ENCODE measurements at places on chromosomes 4 and X. TPM values are rescaled to one million over a fixed set of nuclear protein-coding genes. Genes with fewer than 3 reads are reported as not detected.

Gene SMIM43
- total RNA-seq = not detected

- no peak for DNase-seq
Measured at GRCh38 chr4:141569141-141569540, 67.2 kb upstream of the IL15 start.

DNA sequence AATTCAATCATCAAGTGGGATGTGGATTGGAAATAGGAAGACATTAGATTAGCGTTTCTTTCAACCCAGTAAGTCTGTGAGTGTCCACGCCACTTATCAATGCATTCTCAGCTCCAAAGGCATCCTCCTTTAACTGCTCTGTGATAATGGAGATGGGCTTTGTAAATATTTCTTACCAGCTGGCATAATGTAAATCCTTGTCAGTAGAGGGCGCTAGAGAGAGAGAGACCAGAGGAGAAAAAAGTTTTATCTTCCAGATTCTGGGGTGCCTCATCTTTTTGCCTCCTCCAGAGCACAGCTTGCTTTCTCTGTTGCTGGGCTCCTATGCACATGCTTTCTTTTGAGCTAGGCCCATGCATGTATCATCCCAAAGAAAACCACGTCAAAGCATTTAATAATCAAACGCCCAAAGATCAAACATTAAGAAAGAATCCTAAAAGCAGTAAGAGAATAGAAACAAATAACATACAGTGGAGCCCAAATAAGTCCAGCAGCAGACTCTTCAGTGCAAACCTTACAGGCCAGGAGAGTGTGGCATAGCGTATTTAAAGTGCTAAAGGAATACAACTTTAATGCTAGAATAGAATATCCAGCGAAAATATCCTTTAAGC is 9.6 kb upstream of the MTMR1 start:
- no peak for DNase-seq

- no peak for DNase-seq
Measured at GRCh38 chr4:141118381-141118780, 14.9 kb downstream of the RNF150 start.

GRCh38 chr4:68079928-68080327 is 49.7 kb downstream of the TMPRSS11F start:
- DNase-seq = no peak

Measured in left ventricle myocardium inferior (tissue), 1 donor.